ENCODE measurements at places on chromosomes 2 and 18.

DNA sequence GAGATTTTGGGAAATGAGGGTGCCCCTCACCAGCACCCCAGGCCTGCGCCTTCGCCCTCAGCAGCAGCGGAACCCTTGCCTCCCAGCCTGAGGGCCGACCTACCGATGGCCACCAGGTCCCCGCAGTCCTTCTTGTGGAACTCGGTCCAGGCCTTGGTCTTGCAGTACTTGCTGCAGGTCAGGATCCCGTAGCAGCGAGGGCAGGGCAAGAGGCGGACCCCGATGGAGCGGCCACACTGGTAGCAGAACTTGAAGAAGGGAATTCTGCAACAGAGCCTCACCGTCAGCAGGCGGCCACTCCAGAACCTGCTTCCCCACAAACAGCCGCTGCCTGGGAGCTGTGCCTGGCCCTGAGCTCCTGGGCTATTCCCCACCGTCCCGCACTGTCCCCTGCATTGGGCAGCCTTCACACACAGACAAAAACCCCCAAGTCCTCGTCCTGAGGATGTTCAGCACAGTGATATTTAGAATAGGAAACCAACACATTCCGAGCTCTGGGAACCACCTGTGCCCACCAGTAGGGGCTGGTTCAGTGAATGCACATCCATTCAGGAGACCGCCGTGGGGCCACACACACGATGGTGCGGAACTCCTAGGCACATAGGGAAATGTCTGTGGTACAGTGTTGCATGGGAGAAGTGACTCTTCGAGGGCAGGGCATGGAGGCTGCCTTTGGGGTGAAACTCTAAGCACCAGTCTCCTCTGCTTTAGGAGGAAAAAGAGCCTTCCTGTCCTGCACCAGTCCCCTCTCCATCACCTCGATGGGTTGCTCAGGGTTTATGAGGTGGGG lies 45.6 kb downstream of the GPC1 start:
- no peak for DNase-seq

- no peak for DNase-seq
These were observed 28.8 kb upstream of the EFEMP1 start for GRCh38 chr2:55952415-55952814.

GRCh38 chr18:376311-376710 lies 108.5 kb upstream of the THOC1 start:
- peak; percentile 46 for DNase-seq

DNA sequence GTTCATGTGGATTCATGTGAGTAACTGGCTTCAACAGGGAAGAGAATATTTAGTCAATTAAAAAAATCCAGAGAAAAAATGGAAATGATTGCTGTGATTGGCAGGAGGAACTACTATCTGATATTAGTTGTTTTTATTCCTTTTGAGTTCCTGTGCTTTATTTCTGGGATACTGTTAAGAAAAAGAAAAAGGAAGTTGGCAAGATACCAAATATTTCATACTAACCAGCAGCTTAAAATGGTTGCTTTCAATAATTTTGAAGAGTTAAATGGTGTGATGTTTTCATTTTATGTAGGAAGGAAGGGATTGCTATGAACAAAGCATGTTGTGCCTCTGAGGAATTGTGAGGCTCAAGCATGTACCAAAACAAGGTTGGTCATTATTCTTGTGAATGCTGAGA lies 8.1 kb upstream of the MTX2 start:
- DNase-seq, result no peak

DNA sequence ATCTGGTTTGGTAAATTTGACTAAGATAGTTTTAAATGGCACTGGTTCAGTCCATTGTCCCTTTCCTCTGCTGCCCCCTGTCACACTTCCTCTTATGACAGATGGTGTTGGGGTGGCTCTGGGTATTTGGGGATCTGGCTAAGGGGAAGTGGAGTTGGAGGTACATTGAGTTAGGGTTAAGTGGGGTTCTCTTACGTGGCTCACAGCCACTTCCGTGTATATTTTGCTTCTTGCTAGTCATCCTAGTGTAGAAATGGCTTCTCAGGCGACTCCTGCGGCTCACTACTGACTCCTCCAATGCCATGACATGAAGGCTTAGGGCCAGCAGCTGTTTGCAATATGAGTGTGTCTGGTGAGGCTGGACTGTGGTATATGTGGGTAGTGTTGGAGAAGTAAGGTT lies 187.0 kb downstream of the HAUS1 start:
- peak; percentile 85 for DNase-seq

All from myocyte (in vitro differentiated cells).